ENCODE measurements at places on chromosomes 7 and 10.

- no peak for DNase-seq
Measured at GRCh38 chr7:151011097-151011409, 13.2 kb downstream of the ATG9B start.

DNA sequence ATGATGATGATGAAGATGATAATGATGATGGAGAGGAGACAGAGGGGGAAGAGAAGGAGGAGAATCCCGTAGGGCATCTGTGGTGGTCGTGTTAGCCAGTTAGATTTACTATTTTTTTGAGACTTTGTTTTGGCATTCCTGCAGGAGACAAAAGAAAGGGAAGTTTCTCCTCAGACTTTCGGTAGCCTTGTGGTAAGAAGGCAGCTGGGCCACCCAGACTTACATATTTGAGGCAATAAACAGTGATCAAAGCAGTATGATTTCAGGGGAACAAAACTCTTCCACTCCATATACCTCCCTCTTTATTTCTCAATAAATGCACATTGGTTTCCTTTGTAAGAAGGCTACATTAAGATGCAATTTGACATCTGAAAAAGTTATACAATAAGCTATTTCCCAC is 32.4 kb upstream of the BICC1 start:
- DNase-seq = no peak

DNA sequence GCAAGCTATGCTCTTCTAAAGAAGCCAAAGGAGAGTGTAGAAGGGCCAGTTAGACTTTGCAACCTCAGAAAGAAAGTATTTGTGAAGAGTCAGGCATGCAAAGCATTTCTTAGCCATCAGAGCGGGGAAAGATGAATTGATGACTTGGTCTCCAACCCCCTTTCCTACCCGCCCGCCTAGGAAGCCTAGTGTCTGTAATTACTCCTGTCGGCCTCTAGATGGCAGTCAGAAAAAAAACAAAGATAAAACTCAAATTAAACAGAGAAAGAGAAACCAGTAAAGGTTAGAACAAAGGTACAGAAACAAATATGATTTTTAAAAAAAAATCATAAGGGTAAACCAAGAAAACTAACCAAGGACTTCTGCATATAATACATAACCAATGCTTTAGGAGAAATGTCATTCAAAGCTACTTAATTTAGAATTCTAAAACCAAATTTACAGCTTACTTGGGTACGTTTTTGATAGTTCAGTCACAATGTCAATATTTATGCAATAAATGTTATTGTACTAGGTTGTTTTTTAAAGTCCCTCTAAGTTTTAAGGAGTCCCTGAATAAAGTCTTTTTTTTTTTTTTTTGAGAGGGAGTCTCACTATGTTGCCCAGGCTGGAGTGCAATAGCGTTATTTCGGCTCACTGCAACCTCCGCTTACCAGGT is 97.6 kb downstream of the LYZL1 start:
- DNase-seq = no peak

DNA sequence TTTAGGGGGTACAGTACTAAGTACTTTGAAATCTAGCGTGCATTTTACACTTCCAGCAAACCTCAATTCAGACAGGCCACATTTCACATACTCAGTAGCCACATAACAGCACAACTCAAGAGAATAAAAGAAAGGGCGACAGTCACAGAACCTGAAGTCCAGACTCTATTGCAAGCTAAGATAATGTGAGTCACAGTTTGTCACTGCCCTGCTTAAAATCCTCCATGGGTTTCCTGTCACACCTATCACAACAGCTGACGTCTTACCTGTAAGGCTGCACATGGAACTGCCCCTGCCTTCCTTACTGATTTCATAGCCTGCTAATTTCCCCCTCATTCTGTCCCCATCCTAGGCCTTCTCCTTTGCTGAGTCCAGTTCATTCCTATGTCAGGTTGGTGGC is 16.1 kb upstream of the CDK14 start:
- no peak for DNase-seq

GRCh38 chr10:79404231-79404609 is 41.2 kb downstream of the ZCCHC24 start:
- no peak for DNase-seq

GRCh38 chr10:125720002-125720382 is 483 bp downstream of the EDRF1 start:
- DNase-seq = no peak

DNA sequence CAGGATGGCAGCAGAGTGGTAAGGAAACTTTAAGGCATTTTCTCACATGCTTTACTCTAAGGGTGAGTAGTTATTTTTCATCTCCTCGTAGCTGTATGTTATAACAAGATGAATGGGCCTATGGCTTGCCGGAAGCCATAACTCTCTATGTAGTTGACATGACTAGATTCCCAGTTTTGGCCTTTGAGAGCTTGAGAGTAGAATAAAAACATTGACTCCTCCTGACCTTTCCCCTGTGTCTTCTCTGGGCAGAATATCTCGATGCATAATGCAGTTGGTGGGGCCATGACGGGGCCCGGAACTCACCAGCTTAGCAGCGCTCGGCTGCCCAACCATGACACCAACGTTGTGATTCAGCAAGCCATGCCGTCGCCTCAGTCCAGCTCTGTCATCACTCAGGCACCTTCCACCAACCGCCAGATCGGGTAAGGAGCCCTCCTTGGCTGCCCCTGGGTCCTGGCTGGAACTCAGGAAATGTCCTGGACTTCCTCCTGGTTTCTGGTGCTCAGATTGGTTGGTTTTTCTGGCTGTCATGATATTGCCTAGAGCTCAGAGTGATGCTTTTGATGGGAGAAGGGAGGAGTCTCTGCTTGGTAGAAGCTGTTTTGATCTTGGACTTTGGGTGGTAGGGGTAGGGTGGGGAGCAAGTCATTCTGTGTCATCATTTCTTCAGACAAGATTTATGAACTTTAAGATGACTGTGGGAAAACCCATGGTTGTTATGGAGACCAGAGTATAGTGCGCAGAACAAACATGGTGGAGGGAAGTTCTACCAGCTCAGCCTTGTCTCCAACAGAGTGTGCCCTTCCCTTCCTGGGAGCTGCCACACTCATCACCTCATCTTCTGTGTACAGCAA is 158.0 kb downstream of the CREB5 start:
- no peak for DNase-seq

DNA sequence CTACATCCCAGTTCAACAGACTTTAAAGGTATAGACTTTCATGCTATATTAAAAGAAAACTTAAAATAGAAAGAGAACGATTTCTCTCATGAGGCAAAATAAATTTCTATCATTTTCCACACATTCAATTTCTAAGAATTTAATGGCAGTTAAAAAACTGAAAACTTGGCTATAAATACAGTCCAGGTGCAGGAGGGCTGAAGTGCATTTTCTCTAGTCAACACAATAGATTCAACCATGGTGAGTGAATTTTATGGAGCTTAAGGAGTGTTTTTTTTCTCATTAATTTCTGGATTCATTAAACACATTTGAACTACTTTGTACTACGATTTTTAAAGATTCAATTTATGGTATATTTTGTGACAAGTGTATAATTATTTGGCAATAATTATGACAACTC is 240.8 kb upstream of the SLC26A5 start:
- DNase-seq = no peak

DNA sequence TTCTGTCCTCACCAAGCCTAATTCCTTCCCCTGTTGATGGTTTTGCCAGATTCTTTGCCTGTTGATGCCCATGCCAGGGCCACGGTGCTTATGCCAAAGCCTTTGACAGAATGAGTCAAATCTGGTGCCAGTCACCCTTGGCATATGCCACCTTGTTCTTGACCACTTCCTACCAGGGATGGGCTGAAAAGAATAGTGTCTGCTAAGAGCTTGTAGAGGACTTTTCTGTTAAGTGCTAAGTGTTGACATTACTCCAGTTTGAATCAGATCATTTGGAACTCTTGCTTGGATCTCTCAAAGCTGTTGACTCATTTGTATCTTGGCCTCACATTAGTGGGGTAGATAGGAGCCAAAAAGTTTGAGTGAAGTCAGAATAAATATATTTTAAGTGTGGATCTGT is 661.2 kb downstream of the AUTS2 start:
- DNase-seq = no peak

- no peak for DNase-seq
Measured at GRCh38 chr7:156153590-156153989, 341.3 kb upstream of the SHH start.

GRCh38 chr10:24744946-24745345 is 21.3 kb upstream of the ARHGAP21 start:
- no peak for DNase-seq

DNA sequence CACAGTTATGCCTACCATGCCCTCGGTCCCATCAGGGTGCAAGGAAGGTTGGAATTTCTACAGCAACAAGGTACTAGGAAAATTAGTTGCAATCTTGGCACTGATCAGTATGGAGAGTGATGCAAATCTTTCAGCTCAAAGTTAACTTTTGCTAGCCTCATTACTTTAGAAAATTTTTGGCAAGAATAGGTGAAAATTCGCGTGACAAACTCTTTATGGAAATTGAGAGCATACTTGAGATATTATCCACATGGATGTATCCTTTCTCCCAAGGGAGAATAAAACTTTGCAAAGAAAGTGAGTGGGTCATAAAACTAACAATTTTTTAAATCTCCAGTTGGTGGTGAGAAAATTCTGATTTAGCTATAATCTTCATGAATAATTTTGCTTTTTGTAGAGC is 71.1 kb upstream of the SLC39A12 start:
- DNase-seq = no peak

DNA sequence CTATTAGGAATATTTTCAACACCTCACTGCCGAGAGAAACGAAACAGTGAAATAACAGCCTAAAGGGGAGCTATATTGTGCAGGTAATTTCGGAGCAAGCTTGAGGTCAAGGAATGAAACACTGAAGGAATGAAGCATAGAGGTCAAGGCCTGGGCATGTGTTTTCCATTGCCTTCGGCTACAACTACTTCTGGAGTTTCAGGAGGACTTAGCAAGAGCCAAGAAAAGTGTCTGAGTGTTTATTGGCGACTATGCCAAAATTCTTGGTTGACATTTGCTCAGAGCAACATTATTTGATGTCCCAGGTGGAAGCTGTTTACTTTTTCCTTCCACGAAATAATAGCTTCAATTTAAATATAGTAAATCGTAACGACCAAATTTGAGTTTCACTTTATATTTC is 89.6 kb upstream of the IFRD1 start:
- DNase-seq = no peak

DNA sequence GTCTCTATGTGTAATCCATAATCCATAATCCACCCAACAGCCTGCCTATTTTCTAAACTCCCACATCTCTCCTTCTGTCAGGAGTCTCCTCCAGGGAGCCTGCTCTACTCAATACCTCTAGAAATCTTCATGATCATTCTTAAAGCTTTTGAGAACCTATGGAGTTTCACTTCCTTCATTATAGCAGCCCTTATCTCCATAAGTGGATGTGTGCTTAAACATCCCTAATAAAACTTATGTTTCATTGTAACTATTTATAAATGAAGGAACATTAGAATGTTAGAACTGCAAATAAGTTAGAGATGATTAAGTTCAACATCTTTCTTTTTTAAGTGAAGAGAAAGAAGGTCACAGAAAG is 8.5 kb downstream of the CPED1 start:
- no peak for DNase-seq

- no peak for DNase-seq
Measured at GRCh38 chr10:22648547-22648961, 65.8 kb downstream of the PIP4K2A start.

GRCh38 chr7:151679881-151680612 is 160.4 kb upstream of the RHEB start:
- no peak for DNase-seq

DNA sequence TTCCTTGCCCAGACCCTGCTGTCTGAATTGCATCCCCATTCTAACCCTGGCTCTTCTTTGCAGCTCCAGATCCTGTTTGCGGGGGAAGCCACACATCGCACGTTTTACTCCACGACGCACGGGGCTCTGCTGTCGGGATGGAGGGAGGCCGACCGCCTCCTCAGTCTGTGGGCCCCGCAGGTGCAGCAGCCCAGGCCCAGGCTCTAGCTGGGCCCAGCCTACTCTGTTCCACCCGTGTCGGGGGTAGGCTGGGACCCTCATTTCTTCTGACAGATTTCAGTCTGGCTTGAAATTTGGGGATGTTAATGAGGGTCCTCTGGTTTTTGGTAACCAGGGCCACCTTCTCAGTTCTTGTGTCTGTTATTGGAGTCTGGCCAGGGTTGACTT is 2.7 kb upstream of the MTG1 start:
- no peak for DNase-seq

DNA sequence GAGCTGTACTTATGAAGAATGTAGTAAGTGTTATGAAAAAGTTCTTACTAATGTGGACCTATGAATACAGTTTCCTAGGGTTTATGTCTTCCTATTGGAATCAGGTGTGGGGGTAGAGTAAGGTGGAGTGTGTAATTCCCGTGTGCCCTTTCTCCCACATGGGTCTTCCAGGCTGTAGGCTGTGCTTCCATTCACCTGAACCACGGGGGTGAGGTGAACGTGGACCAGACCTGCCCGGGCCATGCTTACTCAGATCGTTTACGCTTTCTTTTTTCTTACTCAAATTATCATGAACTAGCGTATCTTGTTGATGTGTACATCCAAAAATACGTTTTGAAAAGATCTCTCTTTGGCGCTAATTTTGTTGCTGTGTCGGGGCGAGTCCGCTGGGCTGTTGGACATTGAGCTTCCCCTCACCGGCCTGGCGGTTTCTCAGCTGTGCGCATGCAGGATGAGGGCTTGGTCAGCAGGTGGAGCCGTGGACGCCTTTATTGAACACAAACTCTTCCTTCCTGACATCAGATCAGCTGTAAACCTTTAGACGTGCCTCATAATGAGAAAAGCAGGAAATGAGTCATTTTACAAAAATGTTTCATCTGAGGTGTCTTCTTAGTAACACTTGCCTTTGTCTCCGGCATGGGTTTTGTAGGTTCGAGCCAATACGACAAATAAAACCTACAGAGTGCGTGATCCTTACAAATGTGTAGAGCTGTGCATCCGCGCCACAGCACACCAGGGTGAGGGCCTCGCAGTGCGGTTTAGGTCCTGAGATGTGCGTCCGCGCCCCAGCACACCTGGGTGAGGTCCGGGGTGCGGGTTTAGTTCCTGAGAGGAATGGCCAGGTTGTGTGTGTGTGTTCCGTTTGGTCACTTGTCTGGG is 53.8 kb downstream of the WDR37 start:
- no peak for DNase-seq

- DNase-seq = no peak
Measured at GRCh38 chr7:27134392-27134791, 3.8 kb upstream of the HOXA4 start.

- no peak for DNase-seq
Measured at GRCh38 chr10:48536916-48537890, 67.7 kb downstream of the ARHGAP22 start.

GRCh38 chr7:149422914-149423301 is 38.0 kb downstream of the ZNF777 start:
- no peak for DNase-seq

GRCh38 chr7:1638215-1638661 is 31.8 kb upstream of the ELFN1 start:
- DNase-seq = no peak

All from NCI-H1417 treated with DMSO at 0.1 percent for 48 hours (cell line).